ENCODE measurements at places on chromosomes 12 and 14. TPM values are rescaled to one million over a fixed set of nuclear protein-coding genes. Genes with fewer than 3 reads are reported as not detected.

DNA sequence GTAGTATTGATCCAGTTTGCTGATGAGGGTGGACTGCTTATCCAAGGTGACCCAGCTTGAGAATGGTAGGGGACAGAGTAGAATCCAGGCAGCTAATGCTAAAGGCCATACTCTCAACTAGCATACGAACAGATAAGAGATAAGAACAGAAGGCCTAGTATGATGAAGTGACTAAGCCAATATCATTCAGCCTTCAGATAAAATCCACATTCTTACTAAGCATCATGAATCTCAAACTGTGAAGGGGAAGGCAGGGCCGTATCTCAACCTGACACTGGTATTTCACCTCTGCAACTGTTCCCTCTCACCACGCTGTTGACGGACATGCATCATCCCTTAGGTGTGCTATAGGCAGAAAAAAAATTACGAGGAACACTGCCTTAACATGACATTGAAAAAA lies 8.1 kb upstream of the CKAP4 start:
- no peak for DNase-seq

DNA sequence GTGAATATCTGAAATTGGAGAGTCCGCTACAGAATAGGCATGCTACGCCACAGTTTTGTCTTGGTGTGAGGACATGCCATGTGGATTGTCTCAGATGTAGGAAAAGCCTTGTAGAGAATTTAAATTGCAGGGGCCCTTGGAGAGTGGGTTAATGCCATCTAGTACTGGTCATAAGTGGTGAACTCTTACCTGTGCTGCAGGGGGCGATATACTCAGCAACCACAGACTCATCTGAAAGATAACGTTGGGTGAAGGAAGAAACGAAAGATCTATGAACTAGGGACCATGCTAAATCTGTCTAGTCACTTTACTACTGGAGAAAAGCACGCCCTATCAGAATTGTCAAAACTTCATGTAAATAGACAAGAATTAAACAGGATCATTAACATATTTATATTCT lies 33.7 kb upstream of the A2M start:
- DNase-seq = peak; percentile 57

DNA sequence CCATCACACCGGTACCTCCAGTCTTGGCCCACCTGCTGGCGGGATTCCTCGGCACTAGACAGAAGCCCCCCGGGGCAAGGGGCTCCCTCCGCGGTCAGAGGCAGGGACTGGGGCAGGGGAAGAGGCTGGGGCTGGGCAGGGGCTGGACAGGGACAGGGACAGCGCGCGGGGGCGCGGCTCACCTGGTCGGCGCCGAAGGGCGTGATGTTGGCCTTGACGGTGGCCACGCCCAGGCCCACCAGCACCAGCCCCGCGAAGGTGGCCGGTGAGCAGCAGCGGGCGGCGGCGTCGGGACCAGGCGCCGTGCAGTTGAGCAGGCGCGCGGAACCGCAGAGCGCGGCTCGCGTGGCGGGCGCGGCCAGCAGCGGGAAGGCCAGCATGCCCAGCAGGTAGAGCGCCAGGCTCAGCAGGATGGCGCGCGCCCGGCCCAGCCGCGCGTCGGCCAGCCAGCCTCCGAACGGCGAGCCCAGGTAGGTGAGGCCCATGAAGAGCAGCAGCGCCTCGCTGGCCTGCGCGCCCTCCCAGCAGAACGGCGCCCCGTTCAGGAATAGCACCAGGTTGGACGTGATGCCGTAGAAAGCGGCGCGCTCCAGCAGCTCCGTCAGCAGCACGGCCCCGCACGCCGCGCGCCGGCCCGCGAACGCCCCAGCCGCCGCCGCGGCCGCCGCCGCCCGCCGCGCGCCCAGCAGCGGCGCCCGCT lies 392 bp downstream of the SLC15A4 start:
- no peak for DNase-seq

- no peak for DNase-seq
Measured at GRCh38 chr12:110249716-110250225, 31.3 kb upstream of the ATP2A2 start.

DNA sequence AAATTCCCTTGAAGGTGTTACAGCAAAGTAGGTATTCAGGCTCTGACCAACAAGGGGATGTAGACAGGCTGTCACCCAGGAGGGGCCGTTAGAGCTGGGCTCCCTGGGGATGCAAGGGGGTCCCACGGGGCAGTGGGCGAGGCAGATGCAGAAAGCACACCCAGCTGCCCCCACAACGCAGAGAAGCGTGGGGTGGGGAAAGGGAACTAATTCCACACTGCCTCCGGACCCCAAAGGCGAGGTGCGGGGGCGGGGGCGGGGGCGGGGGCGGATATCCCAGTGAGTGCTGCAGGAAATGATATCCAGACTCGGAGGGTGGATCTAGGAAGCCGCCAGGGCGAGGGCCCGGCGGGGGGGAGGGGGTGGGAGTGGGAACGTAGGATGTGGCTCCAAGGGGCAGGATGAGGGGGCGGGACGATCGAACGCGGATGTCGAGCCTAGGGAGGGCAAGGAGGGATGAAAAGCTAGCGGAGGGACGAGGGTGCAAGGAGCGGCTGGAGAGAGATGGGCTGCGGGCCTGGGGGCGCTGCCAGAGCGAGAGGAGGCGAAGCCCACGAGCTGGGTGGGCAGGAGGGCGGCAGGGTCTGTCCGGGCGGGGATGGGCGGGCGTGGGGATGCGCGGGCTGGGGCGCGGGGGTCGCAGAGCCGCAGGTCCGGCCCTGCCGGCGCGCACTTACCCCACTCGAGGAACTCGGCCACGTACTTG lies 874 bp downstream of the CDC42BPB start:
- DNase-seq = no peak

- no peak for DNase-seq
Measured at GRCh38 chr14:52834440-52834842, 43.0 kb upstream of the GNPNAT1 start.

GDF3 gene
- not detected for total RNA-seq

HOXC12 gene
- total RNA-seq = not detected
